ENCODE measurements at places on chromosomes 12 and 14.

DNA sequence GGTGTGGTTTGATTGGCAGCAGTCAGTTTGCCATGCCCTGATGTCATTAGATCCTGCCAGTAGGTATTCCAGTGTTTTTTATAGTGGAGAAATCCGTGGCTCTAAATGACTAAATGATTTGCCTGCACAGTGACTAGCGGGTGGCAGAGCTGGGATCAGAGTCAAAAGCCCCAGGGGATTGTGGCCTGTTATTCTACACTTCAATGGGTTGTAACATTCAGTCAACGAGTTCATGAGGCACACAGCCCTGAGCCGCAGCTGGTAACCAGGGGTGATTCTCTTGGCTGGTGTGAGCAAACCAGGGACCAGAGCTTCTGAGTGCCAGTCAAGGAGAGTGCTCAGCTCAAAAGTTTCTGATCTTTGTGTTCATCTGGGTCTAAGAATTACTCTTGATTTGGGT, 1.8 kb downstream of the MYH6 start:
- no peak for DNase-seq

GRCh38 chr12:87596134-87596533, 433.1 kb downstream of the C12orf50 start:
- no peak for DNase-seq

DNA sequence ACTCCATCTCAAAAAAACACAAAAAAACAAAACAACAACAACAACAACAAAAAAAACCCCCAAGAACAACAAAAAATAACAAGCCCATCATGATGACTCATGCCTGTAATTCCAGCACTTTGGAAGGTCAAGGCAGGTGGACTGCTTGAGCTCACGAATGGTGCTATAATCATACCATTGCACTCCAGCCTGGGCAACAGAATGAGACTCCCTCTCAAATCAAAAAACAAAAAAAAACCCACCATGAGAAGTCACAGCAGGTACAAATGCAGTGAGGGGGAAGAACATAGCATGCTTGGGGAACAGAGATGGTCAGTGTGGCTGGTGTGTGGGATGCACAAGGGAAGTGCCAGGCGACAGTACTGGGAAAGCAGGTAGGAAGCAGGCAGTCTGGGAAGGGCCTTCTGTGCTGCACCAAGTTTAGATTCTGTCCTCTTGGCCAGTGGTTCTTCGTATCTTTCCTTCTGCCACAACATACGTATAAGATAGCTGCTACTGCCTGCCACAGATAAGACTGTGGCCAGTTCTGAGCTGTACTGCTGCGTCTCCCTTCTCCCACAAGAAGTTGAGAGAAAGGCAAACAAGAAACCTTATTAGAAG, 28.0 kb downstream of the ATG14 start:
- no peak for DNase-seq

DNA sequence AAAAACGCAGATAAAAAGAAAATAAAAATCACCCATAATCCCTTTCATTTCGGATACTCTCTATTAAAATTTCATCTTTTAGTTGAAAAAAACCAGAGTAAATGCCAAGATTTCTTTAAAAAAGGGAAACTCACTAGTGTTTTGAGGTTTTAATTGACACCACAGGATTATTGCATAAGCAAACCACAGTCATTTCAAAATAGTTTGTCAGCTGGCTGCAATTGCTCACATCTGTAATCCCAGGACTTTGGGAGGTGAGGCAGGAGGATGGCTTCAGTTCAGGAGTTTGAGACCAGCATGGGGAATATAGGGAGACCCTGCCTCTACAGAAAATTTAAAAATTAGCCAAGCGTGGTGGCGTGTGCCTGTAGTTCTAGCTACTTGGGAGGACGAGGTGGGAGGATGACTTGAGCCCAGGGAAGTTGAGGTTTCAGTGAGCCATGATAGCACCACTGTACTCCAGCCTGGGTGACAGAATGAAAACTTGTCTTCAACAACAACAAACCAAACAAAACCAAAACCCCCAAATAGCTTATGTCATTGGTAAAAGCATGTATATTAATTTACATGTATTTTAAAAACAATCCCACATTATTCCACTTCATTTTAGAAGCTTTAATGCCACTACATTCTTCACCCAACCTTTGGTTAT, 48.8 kb downstream of the SYNE2 start:
- DNase-seq, result no peak

- DNase-seq, result no peak
Measured at GRCh38 chr12:13530966-13531365, 334.4 kb downstream of the EMP1 start.

- DNase-seq, result no peak
Measured at GRCh38 chr12:51025338-51025835, 797 bp downstream of the SLC11A2 start.

All from stimulated activated CD4-positive, alpha-beta T cell treated with anti-CD3 and anti-CD28 coated beads, TNF-alpha, amount 100 ng/mL, for 48 hours (primary cell).